ENCODE measurements at places on chromosomes 2 and 18. TPM values are rescaled to one million over a fixed set of nuclear protein-coding genes. Genes with fewer than 3 reads are reported as not detected.

PLEKHM3 gene
- 22.7 TPM for total RNA-seq

FAM237A gene
- total RNA-seq: not detected

PROKR1 gene
- total RNA-seq: under 0.01 TPM

EFR3B gene
- total RNA-seq: under 0.01 TPM

FZD7 gene
- total RNA-seq: 0.63 TPM

CNRIP1 gene
- total RNA-seq: not detected

C2orf81 gene
- 0.94 TPM for total RNA-seq

SLC11A1 gene
- 126 TPM for total RNA-seq

LRRC30 gene
- not detected for total RNA-seq

CRYGD gene
- not detected for total RNA-seq

LINC00305 gene
- not detected for total RNA-seq

TUBB8B gene
- not detected for total RNA-seq

SLC38A11 gene
- 4.3 TPM for total RNA-seq

QPCT gene
- 49.5 TPM for total RNA-seq

IGFBP5 gene
- 0.21 TPM for total RNA-seq
